ENCODE measurements at places on chromosomes 11 and 22.

- no peak for DNase-seq
Observed at GRCh38 chr11:134893810-134894685, 482.0 kb upstream of the B3GAT1 start.

DNA sequence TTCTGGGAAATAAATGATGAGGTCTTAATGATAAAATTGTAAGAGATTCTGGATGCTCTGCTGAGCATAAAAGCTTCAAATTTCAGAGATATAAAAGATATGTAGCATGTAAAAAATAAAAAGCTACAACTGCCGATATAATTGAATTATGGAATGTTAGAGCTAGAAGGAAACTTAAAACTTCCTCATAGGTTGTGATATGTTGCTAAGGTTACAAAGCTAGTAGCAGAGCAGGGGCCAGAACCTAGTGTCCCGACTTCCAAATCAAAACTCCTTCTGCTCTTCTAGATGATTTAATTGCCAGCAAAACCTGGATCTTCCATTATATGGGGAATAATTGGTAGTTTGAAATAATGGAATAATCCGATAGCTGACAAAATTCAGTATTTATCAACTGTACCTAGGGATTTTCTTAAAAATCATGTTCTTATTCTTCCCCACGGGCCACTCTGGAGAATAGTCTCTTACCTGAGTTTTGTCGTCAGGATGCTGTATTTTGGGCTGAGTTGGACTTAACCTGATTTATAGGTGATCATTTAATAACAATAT is at the start of gene ASCL3:
TSS of gene ASCL3 (minus strand) at position 499 of the 549 bp plus-strand sequence. CDS start 4,855 bp downstream, outside the sequence.
- no peak for DNase-seq

- no peak for DNase-seq
Observed at GRCh38 chr11:114449845-114450244, 10.6 kb downstream of the REXO2 start.

GRCh38 chr11:2259466-2259830 is 10.9 kb downstream of the ASCL2 start:
- DNase-seq: no peak

GRCh38 chr11:70487160-70487559 is 88.8 kb downstream of the CTTN start:
- no peak for DNase-seq

DNA sequence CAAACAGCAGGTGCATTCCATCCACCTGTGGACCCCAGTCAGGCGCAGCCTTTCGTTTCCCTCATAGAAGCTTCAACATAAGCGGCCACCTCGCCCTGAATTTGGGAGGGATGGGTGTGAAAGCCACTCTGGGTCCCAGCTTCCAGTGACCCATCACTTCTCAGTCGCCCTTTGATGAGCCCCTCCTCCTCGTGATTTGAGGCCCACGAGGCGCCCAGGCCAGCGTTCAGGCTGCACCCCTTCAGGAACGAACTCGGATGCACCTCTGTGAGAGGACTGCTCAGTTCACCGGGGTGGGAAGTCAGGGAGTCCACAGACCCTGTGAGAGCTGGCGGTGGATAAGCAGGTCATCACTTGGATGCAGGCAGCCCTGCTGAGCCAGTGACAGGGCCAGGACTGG is 1118.2 kb downstream of the BRD1 start:
- no peak for DNase-seq

DNA sequence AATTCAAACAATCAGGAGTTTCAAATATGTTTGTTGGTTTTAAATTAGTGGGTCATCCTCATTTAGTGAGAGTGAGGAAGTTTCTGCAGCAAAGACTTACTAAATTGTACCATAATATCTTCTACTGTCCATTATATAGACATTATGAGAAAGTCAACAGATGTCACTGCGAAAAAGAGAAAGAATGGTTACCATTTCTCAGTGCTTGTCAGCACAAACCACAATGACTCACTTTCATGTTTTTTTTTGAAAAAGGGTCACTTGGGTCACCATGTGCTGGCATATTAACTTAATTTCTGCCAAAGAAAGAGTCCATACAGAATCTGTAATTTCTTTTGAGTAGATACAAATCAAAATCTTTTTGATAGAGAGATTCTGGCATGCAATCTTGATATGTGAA is 924.6 kb upstream of the FAT3 start:
- no peak for DNase-seq

- DNase-seq: no peak
Observed at GRCh38 chr11:121318848-121319834, 26.6 kb downstream of the SC5D start.

DNA sequence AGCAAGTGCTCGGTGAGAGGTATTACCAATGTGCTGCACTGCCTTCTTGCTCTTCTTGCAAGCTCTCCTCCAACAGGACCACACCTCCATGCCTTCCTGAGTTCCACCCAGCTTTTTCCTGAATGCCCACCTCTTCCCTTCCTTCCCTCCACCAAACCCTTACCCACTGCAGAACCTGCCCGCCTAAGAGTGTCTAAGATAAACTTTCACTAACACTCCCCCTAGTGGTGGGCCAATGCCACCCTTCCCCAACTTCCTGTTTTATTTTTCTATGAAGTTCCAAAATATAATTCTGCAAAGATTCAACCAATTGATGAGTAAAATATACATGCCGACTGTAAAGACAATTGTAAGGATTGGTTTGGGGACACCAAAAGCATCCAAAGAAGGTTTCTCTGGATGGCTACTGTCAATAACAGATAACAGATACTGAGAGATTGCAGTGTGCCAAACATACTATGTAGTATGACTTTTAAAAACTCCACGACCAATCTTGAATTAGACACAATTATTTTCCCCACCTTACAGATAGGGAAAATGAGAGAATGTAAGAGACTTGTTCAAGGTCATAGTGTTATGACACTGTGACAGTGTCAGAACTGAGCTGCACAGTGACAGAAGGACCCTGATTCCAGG is 38.6 kb upstream of the BMAL1 start:
- peak; percentile 40 for DNase-seq

DNA sequence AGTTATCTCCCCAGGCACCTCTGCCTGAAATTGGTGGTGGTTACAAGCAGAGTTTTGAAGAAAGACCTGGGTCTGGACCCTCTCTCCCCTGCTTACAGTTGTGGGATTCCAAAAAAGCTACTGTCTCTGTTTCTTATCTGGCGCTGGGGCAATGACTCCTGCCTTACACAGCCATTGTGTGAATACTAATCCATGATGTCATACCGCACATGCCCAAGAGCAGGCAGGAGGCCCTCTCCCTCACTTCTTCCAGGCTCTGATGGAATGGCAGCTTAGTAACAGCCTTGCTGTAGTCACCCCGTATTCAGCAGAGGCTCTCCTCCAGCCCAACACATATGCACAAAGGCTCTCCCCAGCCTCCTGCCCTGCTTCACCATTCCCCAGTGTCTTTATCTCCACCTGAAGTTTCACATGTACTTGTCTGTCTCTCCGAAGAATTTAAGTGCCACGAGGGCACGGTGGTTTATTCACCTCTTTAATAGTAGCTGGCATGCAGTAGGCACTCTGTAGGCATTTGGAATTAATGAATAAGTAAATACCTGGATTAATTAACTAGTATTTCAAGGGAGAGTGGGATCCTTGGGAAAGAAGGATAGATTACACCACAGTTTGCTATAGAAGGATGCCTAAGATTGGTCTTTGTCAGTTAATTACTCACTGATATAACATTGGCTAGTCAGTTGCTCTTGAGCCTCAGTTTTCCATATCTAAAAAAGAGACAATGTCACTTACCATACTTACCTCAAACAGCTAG is 165.6 kb downstream of the ETS1 start:
- DNase-seq: no peak

DNA sequence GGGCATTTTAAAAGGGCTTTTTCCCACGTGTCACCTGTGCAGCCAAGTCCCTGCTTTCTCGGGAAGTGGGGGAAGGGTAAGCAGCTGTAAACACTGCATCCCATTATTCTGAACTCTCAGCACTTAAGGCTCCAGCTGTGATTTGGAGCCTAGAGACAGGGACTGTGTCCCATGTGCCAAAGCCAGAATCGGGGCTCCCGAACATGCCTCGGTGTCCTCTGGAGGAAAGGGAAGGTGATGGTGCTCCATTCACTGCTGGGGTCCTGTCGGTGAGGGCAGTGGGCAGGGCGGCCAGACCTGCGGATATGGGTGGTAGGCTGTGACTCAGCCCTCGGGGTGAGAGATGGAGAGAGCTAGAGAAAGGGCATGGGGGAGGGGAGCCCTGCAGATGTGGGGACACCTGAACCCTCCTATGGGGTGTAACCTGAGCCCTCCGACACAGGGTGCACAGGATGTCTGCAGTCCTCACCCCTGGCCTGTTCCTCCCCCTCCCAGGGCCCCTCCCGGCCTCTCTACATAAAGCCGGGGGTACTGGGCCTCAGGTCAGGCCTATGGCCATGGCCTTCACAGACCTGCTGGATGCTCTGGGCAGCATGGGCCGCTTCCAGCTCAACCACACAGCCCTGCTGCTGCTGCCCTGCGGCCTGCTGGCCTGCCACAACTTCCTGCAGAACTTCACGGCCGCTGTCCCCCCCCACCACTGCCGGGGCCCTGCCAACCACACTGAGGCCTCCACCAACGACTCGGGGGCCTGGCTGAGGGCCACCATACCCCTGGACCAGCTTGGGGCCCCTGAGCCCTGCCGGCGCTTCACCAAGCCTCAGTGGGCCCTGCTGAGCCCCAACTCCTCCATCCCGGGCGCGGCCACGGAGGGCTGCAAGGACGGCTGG is 31.8 kb downstream of the CAPN1 start:
- no peak for DNase-seq

DNA sequence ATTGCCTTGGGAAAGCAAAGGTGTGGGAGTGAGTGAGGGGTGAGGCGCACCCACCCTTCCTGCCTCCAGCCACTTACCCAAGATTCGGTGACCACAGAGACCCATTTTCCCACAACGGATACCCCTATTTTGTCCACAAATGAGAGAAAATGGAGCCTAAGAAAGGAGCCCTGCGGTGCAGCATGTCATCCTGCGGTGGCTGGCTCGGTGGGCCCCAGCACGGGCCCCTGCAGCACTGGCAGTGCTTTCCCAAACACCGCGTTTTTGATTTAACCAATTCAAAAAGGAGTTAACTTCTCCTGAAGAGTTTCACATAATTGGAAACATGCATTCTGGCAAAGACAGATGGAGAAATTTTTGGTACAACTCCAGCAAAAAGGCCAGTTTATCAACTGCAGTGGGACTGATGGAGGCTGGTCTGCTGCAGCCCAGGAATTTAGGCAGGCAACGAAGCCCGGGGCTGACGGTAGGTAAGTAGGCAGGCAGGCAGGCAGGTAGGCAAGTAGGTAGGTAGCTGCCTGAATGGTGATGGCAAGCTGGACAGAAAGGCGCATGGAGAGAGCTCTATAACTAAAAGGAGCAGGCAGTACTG is 84.2 kb downstream of the FDX1 start:
- DNase-seq: no peak

DNA sequence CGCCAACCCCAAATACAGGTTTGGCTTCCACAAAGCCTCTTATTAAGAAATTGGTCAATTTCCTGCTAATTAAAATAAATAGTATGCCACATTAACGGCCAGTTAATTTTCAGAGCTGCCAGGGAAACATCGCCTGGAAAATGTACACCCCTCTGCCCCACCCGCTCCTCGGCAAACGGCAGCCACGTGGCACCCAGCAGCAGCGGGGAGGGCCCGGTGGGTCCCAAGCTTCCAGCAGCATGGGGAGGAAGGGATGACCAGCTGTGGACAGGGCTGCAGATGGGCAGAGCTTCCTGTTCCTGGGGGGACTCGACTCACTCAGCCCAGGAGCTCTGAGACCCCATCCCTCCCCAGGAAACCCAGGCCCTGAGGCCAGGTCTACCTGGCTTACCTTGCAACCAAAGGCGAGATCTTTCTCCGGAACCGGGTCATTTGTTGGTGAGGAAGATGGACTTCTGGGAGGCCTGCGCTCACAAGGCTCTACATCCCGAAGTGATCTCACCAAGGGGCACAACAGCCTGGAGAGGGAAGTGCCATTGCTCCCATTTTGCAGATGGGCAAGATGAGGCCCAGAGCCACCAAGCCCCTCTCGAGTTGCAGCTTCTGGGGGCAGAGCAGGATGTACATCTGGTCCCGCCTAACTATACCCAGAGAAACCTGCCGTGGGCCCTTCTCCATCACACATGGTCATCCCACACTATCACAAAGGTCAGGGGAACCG is 68.3 kb downstream of the IGLL1 start:
- no peak for DNase-seq

DNA sequence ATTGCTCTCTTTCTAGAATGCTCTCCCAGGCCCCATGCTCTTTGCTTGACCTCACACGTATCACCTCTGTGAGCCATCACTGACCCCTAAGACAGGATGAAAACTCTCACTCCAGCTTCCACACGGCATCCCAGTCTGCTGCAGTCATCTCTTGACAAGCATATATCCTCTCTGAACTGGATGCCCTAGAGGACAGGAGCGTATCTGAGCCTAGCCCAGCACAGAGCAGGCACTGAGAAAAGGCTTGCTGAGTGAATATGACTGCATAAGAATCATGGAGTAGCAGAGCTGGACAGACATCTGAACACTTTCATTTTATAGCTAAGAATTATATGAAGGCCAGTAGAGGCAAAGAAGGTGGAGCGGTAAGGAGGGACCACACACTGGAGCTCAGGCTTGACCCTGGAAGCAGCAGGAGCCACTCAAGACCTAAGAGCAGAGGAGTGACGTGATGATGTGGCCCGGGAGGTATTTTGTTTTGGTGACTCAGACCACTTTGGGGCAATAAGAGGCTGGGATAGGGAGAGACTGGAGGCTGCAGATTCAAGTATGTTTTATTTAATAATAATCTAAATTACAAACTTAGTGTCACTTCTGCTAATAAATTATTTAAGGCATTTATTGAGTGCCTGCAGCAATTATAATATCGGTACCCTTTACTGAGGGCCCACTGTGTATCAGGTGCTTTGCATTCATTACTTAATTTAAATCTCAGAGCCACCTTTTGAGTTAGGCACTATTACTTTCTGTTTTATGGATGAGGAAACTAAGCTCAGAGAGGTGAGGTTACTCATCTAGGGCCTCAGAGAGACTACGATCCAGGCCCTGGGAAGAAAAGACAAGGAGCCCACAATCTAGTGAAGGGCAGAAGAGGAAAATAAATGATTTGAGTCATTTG is 42.6 kb downstream of the MAP6 start:
- no peak for DNase-seq

DNA sequence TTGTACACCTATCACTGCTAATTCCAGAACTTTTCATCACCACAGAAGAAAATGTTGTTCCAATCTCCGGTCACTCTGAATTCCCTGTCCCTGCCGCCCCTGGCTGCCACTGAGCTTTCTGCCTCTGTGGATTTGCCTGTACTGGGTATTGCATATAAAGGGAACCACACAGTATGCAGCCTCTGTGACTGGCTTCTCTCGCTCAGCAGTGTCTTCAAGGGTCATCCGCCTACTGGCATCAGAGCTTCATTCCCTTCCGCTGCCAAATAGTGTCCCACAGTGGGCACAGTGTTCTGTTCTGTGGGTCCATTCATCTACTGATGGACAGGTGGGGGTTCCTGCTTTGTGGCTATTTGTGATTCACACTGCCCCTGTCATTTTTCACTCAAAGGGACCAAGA is 5.3 kb downstream of the DHCR7 start:
- DNase-seq: no peak

DNA sequence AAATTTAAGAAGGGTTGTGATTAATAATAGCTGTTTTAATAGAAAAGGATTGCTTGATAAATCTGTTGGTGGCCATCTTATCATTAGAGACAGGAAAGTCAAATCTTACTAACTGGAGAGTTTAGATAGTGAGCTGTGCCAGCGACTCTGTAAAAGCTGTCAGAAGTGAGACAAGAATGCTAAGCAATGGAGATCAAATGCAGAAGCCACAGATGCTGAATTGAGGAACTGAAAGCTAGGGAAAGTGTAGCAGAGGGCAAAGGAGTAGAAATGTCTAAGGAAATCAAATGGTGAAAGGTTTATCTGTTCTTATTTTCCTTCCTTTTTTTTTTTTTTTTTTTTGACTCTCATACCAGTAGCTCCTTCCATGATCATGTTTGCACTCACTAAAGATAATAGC is 13.7 kb downstream of the MS4A13 start:
- no peak for DNase-seq

- DNase-seq: no peak
Observed at GRCh38 chr22:27386186-27386585, 415.4 kb downstream of the MN1 start.

Data from activated CD4-positive, alpha-beta T cell treated with anti-CD3 and anti-CD28 coated beads, Interleukin-2, amount 50 U/mL, for 24 hours (primary cell).